ENCODE measurements at places on chromosomes 11 and 22. TPM values are rescaled to one million over a fixed set of nuclear protein-coding genes. Genes with fewer than 3 reads are reported as not detected.

Gene CREB3L1
- total RNA-seq: 1.7 TPM

Gene CTSW
- total RNA-seq: not detected

Gene TRIM6
- total RNA-seq: 0.25 TPM

Gene YPEL1
- total RNA-seq: 73.5 TPM

Gene TESMIN
- total RNA-seq: under 0.01 TPM

Gene SLN
- 27.0 TPM for total RNA-seq

Gene RELA
- total RNA-seq: 9.8 TPM

Gene ADSL
- total RNA-seq: 36.4 TPM

Gene RTL10
- 8.1 TPM for total RNA-seq

Gene FHIP1B
- total RNA-seq: 16.2 TPM

Gene TRIM49
- not detected for total RNA-seq

Gene MUC15
- total RNA-seq: not detected

Gene MMP27
- not detected for total RNA-seq

Gene SYT13
- 130 TPM for total RNA-seq

Gene OR8D1
- total RNA-seq: not detected

Gene MEI1
- not detected for total RNA-seq

Gene OR5P2
- total RNA-seq: not detected

Gene GNB1L
- 3.4 TPM for total RNA-seq

Gene IGSF22
- total RNA-seq: under 0.01 TPM

Gene NAP1L4
- total RNA-seq: 185 TPM

Gene NRXN2
- 157 TPM for total RNA-seq

Gene C22orf42
- not detected for total RNA-seq

Gene OR52I1
- total RNA-seq: not detected

Gene C11orf87
- 38.8 TPM for total RNA-seq

Gene TRIM48
- not detected for total RNA-seq

Gene ALDH3B1
- 0.49 TPM for total RNA-seq

Gene SLC5A12
- 0.25 TPM for total RNA-seq

Gene RNF169
- total RNA-seq: 22.6 TPM

Gene KRTAP5-10
- not detected for total RNA-seq

Data from temporal lobe (tissue), 4 donors.